Muscle of leg (tissue), 16 donors: ENCODE measurements at places on chromosomes 13 and 19. TPM values are rescaled to one million over a fixed set of nuclear protein-coding genes. Genes with fewer than 3 reads are reported as not detected.
A peak's percentile ranks its signal among the peaks of the same experiment; 100 is the strongest.

The RUBCNL gene
- 2.8 TPM for total RNA-seq

The PRKCG gene
- not detected for total RNA-seq

The COX7A1 gene
- 185 TPM for total RNA-seq

The OR4F17 gene
- not detected for total RNA-seq

The ERICH6B gene
- total RNA-seq: not detected

DNA sequence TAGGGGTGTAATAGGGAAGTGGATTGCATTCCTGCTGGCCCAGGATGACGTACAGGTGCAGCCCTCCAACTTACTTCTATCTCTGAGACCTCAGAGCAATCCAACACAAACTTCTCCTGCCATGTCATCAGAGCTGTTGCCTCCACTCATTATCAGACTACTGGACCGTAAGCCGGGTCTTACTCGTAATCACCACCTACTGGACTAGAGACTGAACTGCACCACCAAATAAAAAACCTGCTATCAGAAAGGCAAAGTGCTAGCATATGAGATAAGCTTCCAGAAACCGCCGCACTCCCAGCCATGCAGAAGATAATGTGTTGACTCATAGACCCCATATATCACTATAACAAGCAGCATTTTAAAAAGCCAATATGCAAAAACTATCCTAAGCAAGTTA lies 102.0 kb downstream of the SLITRK1 start:
- no peaks in the 10 kb centered on the region for H3K4me1 ChIP-seq
- H3K27ac ChIP-seq: no peak overlapping the region
- H3K36me3 ChIP-seq: no peaks in the 10 kb centered on the region
- no peak for DNase-seq
- no peaks in the 10 kb centered on the region for H3K27me3 ChIP-seq

DNA sequence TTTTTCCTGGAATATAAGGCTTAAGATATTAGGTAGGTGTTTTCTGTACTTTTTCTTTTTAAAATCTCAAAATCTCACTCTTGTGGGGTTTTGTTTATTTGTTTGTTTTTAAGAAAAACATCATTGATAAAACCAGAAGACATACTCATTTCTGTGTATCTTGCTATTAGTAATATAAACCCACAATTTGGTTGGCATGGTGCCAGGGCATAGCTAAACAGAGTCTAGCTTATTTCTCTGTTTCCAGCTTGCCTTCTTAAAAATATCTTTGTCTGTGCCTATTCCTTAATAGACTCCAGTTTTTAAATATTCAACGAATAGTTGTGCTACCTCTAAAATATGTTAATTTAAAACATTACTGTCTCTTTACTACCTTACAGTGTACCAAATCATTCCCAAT lies 1121.9 kb upstream of the PCDH20 start:
- no peak for DNase-seq
- no peak overlapping the region for H3K4me3 ChIP-seq
- no peak overlapping the region for H3K27ac ChIP-seq

DNA sequence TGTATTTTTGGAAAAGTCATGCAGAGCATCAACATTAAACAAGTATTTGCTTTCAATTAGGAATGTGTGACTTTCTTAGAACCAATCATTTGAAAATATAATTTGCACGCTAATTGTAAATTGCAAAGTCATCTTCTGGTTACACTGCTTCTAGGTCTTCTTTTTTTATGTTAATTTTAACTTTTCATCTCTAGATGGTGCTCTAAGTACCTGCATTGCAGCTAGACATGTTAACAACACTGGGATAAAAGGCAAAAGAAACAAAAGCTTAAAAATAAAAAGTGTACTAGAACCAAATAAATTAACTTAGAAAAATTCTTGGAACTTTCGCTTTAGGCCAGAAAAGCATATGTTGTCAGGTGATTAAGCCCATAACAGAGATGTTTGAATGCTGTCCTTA lies 2758.2 kb downstream of the PCDH9 start:
- H3K4me3 ChIP-seq: no peak overlapping the region
- H3K27me3 ChIP-seq: no peaks in the 10 kb centered on the region
- H3K4me1 ChIP-seq: no peaks in the 10 kb centered on the region
- H3K36me3 ChIP-seq: no peaks in the 10 kb centered on the region
- peak; percentile 69 for DNase-seq

DNA sequence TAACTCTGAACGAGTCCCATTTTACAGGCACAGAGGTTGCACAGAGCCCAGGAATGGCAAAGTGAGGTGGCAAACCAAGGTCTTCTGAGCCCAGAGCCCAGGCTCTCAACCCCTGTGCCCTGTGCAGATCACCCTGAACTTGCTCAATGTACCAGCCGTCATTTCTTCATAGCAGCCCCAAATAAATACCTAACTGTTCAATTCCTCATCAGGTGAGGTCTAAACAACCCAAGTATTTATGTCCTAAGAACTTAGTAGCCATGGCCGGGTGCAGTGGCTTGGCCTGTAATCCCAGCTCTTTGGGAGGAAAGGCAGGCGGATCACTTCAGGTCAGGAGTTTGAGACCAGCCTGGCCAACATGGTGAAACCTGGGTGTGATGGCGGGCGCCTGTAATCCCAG lies 21.8 kb upstream of the PNMA8B start:
- peaks cover 13% of the 10 kb centered on the region for H3K4me1 ChIP-seq
- peaks cover 4% of the 10 kb centered on the region for H3K27me3 ChIP-seq
- DNase-seq: no peak
- H3K27ac ChIP-seq: no peak overlapping the region
- no peak overlapping the region for H3K4me3 ChIP-seq

GRCh38 chr13:110519506-110519905 lies 42.0 kb downstream of the RAB20 start:
- peaks cover 8% of the 10 kb centered on the region for H3K36me3 ChIP-seq
- no peak overlapping the region for H3K4me3 ChIP-seq
- no peaks in the 10 kb centered on the region for H3K27me3 ChIP-seq
